ENCODE measurements at places on chromosomes 12 and 14. TPM values are rescaled to one million over a fixed set of nuclear protein-coding genes. Genes with fewer than 3 reads are reported as not detected.

The PRR13 gene
- total RNA-seq: 139 TPM

The MAGOHB gene
- 48.3 TPM for total RNA-seq

The HRK gene
- total RNA-seq: not detected

The DHH gene
- total RNA-seq: not detected

The FBXL14 gene
- 5.9 TPM for total RNA-seq

The GLIPR1L1 gene
- total RNA-seq: not detected

The SMOC1 gene
- total RNA-seq: 49.3 TPM

The KLRK1 gene
- total RNA-seq: not detected

The C12orf76 gene
- total RNA-seq: 4.0 TPM

The PIWIL1 gene
- total RNA-seq: 0.04 TPM

The TMPRSS12 gene
- total RNA-seq: not detected

The NKX2-1 gene
- total RNA-seq: not detected

The PTHLH gene
- 301 TPM for total RNA-seq

The PLD4 gene
- not detected for total RNA-seq

The B4GALNT3 gene
- total RNA-seq: 7.3 TPM

The PPP1R36 gene
- 0.99 TPM for total RNA-seq

The FITM1 gene
- 0.32 TPM for total RNA-seq

The RNU4-1 gene
- 6,144 TPM for total RNA-seq

The GNPTAB gene
- total RNA-seq: 32.7 TPM

The PPP1CC gene
- total RNA-seq: 143 TPM

The CCDC85C gene
- 51.9 TPM for total RNA-seq

The PRIMA1 gene
- not detected for total RNA-seq

The KMT2D gene
- total RNA-seq: 28.0 TPM

The FAM186B gene
- total RNA-seq: 0.32 TPM

The GALNT6 gene
- total RNA-seq: 95.8 TPM

The RDH12 gene
- 0.07 TPM for total RNA-seq

The DEPDC4 gene
- 2.5 TPM for total RNA-seq

The SPIC gene
- not detected for total RNA-seq

The AQP2 gene
- not detected for total RNA-seq

The PSMA3 gene
- total RNA-seq: 155 TPM

The NID2 gene
- 1.5 TPM for total RNA-seq

The NOS1 gene
- 1.8 TPM for total RNA-seq

The SLCO1A2 gene
- not detected for total RNA-seq

The GNB3 gene
- total RNA-seq: 2.1 TPM

The TAS2R42 gene
- total RNA-seq: not detected

The SLC22A17 gene
- 8.0 TPM for total RNA-seq

The TM9SF1 gene
- 53.0 TPM for total RNA-seq

The AGAP2 gene
- 0.82 TPM for total RNA-seq

The ANO4 gene
- 16.6 TPM for total RNA-seq

The CABP1 gene
- total RNA-seq: not detected

The PROX2 gene
- not detected for total RNA-seq

The EFS gene
- 9.1 TPM for total RNA-seq

The SRSF9 gene
- total RNA-seq: 192 TPM

The HOTAIR gene
- 6.9 TPM for total RNA-seq

The KCNH3 gene
- 0.25 TPM for total RNA-seq

The EMP1 gene
- total RNA-seq: 217 TPM

The CEBPE gene
- not detected for total RNA-seq

The FBXO21 gene
- 28.1 TPM for total RNA-seq

The TTC5 gene
- 14.9 TPM for total RNA-seq

The MIP gene
- total RNA-seq: not detected

The GRIP1 gene
- 6.8 TPM for total RNA-seq
